ENCODE measurements at places on chromosomes 12 and 14. TPM values are rescaled to one million over a fixed set of nuclear protein-coding genes. Genes with fewer than 3 reads are reported as not detected.

DNA sequence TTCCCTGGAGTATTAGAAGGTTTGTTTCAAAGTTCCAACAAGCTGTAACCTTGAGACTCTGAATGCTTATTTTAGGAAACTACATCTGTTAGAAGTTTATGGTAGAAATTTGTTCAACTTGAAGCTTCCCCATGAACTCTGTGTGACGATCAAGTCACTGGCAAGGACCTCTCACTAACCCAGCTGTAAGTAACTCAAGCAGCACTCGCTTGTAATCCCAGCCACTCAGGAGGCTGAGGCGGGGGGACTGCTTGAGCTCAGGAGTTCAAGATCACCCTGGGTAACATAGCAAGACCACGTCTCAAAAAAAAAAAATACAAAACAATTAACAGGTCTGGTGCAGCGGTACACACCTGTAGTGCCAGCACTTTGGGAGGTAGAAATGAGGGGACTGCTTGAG lies 25.6 kb downstream of the TESC start:
- DNase-seq, result no peak

- DNase-seq, result no peak
Observed at GRCh38 chr12:68207276-68207675, 18.3 kb downstream of the IL26 start.

The MYH6 gene
- not detected for total RNA-seq

DNA sequence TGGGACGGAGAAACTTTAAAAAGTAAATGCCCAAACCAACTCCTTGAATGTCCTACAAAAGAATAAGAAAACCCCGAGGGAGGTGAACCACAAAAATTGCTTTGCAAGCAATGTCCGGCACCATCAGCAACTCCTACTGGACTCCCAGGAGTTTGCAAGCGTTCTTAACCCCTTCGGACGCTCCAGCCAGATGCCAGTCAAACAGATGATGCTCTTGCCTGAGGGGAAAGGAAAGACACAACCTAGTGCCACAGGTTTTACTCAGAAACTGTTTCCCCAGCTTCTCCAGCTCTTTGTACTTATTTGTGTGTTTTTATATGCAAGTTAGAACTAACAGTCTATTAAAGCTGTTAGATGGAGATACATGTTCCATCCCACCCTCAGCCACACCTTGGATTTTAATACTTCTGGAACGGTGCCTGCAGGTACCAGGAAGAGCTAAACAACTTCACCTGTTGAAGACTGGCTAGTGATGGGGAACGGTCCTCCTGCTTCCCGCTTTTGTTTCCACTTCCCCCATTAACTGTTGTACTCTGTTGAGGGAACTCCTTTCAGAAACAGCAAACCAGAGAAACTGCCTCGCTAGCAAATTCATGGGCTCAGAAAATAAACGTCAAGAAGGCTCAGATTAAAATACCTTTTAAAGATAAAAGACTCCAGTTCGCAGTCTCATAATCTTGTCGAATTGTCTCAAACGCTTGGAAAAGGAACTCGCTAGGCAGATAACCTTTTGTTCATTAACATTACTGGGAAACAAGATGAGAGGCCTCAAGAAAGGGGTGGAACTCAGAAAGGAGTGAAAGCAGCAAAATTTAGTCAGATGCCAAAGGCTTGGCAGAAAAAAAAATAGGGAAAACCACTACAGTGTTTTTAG lies 1.1 kb upstream of the FERMT2 start:
- peak; percentile 44 for DNase-seq

GRCh38 chr12:16072678-16073077 lies 161.5 kb downstream of the DERA start:
- DNase-seq, result no peak

GRCh38 chr14:78450669-78451318 lies 280.6 kb downstream of the NRXN3 start:
- DNase-seq, result no peak

DNA sequence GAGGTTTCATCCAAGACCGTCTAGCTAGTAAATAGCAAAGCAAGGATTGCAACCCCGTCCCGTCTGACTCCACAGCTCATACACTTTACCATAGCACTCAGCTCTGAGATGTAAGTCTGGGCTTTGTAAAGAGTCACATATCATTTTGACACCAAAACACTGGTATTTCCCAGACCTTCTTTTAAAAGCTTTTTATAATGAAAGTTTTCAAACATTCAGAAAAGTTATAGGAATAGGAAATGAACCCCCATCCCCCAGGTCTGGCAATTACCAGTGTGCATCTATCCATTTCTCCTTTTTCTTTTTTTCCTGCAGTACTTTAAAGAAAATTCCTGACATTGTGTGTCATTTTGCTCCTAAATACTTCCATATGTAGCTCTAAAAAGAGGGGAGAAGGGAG lies 183.6 kb upstream of the CCND2 start:
- no peak for DNase-seq

- no peak for DNase-seq
Observed at GRCh38 chr14:23454445-23454856, 15.1 kb upstream of the NGDN start.

DNA sequence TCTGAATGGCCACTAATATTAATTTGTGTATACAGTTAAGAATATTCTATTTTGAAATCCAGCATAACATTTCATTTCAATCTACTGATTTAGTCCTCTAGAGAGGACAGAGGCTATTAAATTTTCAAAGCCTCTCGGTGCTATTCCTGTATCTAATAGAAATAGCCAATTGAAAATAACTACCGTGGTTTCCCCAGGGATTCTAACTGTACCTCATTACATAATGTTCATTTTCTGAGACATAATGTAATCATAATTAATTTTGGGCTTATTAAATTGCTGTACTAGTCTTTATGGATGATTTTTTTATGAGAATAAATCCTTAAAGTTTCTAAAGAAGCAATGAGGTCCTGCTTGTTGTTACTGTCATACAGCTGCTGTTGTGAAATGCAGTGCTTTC lies 38.6 kb upstream of the ACSS3 start:
- no peak for DNase-seq

The LRRIQ1 gene
- 2.0 TPM for total RNA-seq

GRCh38 chr14:91606851-91607250 lies 96.7 kb upstream of the PPP4R3A start:
- DNase-seq, result no peak
